ENCODE measurements at places on chromosomes 6 and 20.

DNA sequence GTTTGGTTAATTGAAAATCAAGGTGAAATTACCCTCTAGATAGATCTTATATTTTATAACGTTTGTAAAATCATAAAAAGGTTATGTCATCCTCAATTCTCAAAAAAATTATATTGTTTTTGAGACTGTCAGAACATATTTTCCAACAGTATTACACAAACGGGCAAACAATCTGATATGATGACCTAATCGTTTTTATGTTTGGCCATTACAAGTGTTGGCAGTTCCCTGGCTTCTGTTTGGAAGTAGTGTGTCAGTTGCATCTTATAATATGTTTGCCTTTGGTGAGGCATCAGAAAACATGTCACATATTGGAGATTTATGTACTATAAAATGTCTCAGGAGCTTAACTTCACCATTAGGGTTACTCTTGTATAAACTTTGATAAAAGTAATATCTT, 308.1 kb upstream of the EPHA7 start:
- DNase-seq: no peak

DNA sequence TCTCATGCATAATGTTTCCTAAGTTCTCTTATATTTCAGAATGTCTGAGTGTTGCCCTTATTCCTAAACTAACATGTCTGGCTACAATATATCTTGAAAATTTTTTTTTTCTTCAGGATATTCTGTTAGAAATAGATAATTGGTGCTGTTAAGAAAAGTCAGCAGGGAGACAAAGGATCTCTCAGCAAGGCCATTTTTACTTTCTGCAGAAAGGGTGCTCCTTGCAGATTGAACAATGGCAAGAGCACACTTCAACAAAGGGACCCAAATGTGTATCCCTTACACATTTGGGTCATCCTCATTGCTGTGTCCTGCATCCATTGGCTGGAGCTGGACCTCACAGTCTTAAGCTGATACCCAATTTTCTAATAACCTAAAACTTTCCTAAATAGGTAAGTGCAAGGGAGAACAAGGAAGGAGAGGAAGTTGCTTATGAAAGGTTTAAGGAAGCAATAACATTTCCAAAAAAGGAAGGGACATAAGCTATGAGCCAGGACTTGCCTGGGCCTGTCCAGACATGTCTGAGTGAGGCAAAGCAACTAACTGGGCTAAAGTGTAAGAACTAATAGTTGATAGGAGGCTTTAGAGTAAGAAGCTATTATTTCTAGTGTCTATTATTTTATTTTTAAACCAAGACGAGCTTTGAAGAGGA, 429.6 kb downstream of the BCKDHB start:
- no peak for DNase-seq

- DNase-seq: no peak
These were observed 56.1 kb downstream of the KIAA0408 start for GRCh38 chr6:127402890-127403617.

- DNase-seq: no peak
These were observed 204.8 kb downstream of the HDGFL1 start for GRCh38 chr6:22774129-22774528.

DNA sequence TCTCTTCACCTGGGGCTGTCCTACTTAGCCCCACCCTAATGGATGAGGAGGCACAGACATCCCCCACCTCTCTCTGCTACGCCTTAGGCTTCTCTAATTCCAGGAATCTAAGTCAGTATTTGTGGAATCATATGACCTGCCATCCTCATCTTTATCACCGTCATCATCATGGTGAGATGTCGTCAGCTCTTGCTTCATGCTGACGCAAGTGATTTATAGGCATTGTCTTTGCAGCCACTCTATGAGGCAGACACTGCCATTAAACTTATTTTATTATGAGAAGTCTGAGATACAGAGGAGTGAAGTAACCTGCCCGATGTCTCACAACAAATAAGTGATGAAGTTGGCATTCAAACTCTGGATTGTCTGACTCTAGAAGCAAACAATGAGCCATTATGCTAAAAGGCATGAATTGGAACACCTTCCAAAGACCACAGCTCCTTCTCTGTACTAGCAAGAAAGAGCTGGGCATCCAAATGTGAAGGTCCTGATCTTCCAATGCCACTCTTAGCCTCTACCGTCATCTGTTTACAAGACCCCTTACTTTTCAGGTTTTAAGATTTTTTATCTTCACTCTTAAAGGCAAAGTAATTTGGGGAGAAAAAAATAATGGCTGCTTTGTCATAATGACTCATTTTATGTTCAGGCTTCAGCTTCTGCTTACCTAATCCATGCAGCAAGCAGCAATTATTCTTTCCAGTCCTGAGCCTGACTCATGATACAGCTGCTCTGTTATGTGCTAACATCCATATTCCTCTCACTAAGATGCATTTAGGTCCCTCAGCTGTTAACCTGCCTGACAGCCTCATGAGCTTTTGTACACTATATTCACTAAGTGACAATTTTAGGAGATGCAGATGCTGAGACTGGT, 113.7 kb upstream of the BCLAF1 start:
- DNase-seq: no peak

DNA sequence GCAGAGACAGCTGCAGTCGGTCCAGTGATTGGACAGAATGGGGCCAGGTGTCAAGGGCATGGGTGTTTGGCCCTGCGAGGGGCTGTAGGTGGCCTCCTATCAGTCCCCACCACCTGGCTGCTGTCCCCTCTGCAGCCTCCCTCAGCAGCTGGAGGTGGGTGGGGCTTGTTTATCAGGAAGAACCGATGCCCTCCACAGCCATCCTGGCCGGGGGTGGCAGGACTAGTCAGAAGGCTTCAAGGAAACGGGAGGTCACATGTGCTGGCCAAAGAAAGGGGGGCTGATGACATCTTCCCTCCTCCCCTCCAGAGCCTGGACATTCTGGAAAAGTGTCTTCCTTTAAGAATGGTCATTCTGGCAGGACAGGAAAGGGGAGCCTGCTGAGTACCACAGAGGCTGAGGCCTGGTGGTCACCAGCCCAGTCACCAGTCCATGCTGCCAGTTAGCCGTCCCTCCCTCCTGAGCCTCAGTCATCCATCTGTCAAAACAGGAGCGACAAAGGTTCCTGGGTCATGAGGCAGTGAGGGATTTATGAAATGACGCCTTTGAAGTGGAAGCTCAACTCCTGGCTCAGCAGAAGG, 4.1 kb downstream of the FAM210B start:
- DNase-seq: no peak

DNA sequence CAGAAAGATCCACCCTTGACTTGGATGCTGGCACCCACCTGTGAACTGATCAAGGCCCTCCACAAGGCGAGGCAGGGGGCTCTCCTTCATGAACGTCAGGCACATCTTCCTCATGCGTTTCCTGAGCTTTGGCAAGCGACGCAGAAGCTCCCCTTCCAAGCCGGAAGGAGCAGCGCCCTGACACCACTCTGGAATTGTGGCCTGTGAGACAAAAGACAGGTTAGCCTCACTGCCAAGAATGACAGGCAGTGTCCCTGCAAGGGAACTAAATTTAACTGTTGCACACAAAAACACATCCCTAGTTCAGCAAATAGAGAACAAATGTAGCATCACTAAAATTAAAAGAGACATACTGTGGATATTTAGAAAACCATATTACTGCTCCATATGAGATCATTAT, 42.0 kb upstream of the LYRM2 start:
- DNase-seq: no peak

- DNase-seq: no peak
These were observed 41.2 kb downstream of the CD40 start for GRCh38 chr20:46159101-46159897.

DNA sequence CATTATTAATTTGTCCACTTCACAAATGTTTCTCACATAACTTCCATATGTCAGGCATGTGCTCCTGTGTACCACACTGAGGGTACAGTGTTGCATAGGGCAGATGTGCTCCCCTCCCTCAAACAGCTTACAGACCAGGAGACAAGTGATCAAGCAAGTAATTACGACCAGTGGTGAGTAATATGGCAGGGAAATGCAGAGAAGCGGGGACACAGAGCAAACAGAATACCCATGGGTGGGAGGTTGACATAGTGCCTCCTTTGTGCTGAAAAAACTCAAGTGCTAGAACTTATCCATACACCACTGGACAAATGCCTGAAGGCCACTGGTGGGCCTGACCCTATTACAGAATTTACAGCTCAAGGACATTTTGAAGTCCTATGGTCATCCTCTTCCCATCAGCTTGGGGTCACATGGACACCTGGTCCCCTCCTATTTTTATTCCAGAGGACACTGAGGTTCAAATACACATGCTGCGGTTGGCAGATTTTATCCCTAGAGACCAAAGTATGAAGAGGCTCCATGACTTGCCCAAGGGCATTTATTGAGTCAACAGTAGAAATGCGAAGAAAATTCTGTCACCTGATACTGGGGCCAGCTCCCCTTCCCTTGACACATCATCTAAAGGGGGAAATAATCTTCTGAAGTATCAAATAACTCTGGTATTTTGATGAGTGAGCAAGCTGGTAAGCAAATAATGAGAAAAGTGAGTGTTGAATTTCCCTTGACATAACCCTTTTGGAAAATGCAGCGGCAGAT, 116.6 kb downstream of the QRSL1 start:
- no peak for DNase-seq

GRCh38 chr6:140077827-140078560, 703.5 kb upstream of the CITED2 start:
- DNase-seq: no peak

DNA sequence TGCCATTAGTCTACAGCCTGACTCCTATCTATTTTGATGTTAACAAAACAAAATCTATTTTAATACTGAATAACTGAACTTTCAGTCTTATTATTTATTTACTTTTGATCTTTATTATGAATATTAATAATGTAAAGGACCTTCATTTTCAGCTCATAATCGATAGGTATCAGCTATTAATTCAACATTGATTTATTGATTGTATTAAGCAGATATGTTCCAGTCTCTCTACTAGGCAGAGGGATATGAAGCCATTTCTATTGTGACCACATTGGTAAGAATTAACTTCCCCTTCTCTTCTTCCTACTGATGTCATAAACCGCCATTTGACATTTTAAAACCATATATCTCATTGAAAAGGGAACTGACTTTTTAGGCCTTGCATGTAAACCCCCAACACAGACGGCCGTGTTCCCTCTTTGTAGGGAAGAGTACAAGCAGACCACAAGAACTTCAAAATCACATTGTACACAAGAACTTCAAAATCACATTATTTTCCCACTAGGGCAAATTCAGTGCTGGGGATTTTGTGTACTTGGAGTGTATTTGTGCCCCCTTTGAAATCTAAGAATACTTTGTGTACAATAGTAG, 69.5 kb upstream of the FABP7 start:
- DNase-seq: no peak

DNA sequence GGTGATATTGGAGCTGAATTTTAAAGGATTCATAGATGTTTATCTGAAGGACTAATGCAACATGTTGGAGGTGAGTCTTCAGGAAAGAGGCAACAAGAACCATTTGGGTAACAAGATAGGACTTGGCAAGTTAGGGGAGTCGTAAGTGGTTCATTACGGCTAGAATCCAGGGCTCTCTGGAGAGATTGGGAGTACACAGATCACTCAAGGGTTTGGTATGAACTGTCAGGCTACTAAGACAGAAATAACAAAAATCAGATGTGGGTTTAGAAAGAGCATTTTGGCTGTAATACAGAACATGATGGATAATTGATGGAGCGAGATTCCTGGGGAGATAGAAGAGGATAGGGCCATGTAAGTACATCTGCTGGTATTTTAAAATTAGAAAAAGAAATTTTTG, 86.3 kb upstream of the ESR1 start:
- no peak for DNase-seq

- DNase-seq: no peak
These were observed 81.9 kb downstream of the FIG4 start for GRCh38 chr6:109772883-109773431.

DNA sequence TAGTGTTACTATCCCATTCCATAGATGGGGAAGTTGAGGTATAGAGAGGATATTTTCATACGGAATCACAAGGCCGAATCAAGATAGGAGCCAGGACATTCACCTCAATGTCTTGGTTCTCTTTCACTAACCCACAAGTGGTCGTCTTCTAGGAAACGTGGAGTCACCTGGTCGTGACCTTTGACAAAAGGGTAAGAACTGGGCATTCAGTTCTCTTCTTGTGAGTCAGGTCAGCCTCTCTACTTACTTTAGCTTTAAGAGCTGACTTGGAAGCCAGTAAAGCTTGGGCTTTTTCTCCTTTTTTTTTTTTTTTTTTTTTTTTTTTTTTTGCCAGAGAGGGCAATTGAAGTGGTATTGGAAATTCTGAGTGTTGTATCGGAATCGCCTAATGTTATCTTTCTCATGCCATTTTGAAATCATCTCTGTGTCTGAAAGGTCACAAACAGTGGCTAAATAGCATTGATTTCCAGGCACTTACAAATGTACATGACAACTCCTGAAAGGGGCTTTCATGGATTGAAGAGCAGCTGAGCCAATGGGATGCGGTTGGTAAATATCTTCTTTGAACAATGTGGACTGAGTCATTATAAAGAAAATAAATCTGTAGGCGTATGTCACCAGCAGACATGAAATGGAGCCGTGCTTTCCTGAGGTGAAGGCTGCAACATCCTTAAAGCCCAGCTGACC, 356.9 kb downstream of the KIF16B start:
- no peak for DNase-seq

DNA sequence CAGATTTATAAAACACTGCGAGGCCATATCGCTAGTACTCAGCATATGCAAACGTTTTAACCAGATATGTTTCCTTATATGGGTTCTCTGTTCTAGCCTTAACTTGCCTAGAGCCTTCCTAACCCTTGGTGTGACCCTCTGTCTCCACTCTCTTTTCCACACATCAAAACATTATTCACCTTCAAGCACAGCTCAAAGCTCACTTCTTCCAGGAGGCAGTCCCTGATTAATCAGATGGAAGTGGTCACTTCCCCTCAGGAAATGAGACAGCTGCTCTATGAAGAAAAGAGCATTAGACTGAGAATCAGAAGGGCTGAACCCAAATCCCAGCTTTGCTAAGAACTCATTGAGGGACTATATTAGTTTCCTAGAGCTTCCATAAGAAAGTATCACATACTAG, 39.8 kb upstream of the SLC17A4 start:
- no peak for DNase-seq

GRCh38 chr6:159483259-159483658, 209.8 kb downstream of the SOD2 start:
- no peak for DNase-seq

- no peak for DNase-seq
These were observed 113.3 kb downstream of the JPH2 start for GRCh38 chr20:44073675-44074071.

DNA sequence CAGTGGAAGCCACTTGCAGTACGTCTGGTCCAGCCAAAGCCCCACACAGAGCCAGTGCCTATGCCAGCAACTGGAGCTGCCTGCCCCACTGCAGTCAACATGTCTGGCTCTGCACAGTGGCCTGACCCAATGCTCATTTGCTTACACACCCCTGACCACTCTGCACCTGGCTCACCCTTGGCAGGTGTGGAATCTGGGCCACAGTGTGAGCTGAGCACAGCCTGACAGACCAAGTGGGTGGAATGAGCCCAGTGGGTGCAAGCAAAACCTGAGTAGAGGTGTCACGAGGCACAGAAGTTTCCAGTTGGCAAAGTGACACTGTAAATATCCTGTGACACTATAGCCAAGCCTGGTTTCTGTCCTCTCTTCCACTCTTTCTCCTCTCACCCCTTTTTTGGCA, 49.5 kb downstream of the GGTLC1 start:
- DNase-seq: no peak

- DNase-seq: no peak
These were observed 28.1 kb upstream of the FOXP4 start for GRCh38 chr6:41518118-41518517.

All from T-helper 2 cell (primary cell).